ENCODE measurements at places on chromosomes 7 and 10.

- DNase-seq: no peak
Measured at GRCh38 chr7:55485501-55486191, 86.7 kb downstream of the VOPP1 start.

GRCh38 chr10:78402591-78402990, 368.9 kb downstream of the RPS24 start:
- no peak for DNase-seq

DNA sequence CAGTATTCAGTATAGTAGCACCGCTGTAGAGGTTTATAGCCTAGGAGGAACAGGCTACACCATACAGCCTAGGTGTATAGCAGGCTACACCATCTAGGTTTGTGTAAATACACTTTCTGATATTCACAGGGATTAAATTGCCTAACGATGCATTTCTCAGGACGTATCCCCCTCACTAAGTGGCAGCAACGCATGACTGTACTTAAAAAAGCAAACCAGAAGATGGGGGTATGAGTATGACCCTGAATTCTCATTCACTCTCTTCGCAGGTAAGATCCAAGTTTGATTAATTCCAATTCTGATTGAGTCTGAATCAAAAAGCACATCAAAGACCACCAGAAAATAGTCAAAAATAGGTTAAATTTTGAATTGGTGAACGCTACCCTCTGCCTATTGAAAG, 972 bp downstream of the ORC5 start:
- no peak for DNase-seq

- DNase-seq: no peak
Measured at GRCh38 chr10:128306535-128306934, 180.3 kb upstream of the MKI67 start.

DNA sequence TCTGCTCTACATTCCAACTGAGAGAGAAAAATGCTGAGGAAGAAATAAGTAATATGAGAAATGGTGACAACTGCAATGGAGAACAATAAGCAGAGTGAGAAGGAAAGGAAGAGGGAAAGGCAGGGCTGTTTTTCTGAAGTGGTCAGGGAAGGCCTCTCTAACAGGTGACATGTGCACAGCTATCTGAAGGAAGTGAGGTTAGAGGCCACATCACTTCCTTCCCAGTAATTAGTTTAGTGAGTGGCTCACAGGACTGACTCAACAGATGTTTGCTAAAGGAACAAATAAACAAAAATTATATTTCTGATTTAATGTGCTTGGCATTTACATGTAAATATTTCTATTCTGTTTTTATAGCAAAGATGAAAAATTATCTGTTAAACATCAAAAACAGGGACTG, 77.9 kb downstream of the ARHGAP21 start:
- peak; percentile 13 for DNase-seq

DNA sequence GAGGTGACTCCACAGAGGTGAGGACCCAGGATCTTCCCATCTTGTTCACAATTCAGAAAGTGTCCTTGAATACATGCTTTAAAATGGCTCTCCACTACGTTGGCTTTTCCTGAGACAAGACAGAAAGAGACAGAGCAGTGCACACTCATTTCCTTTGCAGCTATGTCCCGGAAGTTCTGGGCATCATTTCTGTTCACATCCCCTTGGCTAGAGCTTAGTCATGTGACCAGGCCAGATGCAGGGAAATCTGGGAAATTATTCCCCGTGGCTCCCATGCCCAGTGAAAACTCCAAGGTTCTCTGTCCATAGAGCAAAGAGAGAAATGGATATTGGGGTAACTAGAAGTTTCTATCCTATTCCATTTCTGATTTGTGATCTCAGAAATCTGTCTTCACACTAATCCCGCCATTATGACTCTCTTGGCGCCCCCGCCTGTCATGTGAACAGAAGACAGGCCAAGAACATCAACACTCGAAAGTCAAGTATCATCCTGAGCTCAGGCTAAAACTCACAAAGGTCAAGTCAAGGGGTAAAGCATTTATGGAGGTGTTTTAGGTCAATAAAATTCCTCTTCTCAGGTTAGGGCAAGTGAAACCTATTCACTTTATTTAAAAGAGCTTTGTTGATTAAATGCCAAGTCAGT, 251.4 kb upstream of the HABP2 start:
- no peak for DNase-seq

GRCh38 chr10:131314799-131315198, 3.3 kb upstream of the TCERG1L start:
- no peak for DNase-seq

DNA sequence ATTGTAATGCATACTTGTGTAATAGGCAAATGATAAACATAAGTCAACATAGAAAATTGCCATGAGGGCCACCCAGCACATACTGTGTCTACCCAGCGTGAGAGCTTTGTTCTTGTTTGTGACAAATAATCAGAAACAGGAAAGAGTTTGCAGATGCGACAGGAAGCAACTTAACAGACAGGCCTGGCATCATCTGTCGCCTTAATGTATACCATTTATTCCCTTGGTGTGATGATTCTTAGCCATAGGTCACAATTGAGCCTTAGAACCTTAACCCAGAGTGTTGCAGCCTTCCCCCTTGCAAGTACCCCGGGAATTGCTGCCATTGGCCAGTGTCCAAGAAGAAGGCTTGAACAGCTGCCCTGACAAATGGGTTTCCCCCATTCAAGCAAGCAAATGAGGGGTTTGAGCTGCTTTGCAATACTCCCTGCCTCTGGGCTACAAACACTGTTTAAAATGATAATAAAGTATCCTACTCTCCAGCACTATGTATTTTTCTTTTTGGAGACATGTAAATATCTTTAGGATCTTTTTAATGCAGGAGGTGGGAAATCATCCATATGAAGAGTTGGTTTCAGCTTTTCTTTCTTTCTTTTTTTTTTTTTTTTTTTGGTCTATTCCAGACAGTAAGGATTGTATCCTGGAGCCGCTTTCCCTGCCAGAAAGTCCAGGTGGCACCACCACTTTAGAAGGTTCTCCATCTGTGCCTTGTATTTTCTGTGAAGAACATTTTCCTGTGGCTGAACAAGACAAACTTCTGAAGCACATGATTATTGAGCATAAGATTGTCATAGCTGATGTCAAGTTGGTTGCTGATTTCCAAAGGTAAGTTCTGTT, 80.0 kb downstream of the ZNF277 start:
- no peak for DNase-seq

Data from CD4-positive, alpha-beta T cell treated with Interleukin-10 for 1 hour (primary cell).